ENCODE measurements at places on chromosomes 2 and 18. TPM values are rescaled to one million over a fixed set of nuclear protein-coding genes. Genes with fewer than 3 reads are reported as not detected.

Gene POLR1B
- polyA plus RNA-seq, result 3.7 TPM

- no peak for DNase-seq
Observed at GRCh38 chr2:100317634-100318033, 4.7 kb downstream of the LONRF2 start.

DNA sequence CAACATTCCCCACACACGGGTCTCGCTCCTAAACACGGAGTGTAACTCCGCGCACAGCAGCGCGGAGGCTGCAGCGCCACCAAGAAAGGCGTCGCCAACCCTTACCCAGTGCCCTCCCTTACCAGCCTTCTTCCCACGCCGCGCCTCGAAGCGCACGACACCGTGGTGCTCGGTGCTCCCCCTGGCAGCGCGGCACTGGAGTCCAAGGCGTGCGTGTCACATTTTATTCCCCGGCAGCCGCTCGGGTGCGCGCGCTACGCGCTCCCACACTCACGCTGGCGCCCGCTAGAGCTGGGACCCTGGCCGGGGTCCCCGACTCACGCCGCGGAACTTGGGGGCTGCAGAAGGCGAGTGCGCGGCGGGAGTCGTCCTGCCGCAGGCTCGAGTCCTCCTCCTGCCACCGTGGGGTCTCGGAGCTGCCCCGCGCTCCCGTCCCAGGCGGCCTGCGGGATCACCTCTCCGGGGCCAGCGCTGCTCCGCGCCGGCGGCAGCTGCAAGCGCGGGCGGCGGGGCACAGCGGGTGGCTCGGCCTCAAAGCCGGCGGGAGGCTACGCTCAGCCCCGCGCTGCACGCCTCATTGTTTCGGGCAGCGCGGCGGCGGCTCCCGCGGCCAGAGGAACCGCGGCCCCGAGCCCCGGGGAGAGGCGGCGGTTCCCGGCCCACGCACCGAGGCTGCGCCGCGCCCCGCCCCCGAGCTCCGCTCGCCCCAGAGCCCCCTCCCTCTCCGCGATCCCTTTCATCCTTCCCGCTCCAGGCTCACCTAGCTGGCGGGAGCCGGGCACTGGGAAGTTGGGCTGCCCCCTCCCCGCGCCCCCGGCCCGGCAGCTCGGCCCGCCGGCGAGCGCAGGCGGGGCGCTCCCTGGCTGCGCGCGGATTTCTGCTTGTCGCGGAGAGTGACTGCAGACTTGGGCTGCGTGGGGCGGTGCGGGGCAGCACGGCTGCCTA lies at the start of gene ST6GAL2:
Gene ST6GAL2, minus strand, starts transcription at position 197 of the 945 bp plus-strand sequence. CDS start 42,190 bp downstream, outside the sequence.
- DNase-seq, result no peak

DNA sequence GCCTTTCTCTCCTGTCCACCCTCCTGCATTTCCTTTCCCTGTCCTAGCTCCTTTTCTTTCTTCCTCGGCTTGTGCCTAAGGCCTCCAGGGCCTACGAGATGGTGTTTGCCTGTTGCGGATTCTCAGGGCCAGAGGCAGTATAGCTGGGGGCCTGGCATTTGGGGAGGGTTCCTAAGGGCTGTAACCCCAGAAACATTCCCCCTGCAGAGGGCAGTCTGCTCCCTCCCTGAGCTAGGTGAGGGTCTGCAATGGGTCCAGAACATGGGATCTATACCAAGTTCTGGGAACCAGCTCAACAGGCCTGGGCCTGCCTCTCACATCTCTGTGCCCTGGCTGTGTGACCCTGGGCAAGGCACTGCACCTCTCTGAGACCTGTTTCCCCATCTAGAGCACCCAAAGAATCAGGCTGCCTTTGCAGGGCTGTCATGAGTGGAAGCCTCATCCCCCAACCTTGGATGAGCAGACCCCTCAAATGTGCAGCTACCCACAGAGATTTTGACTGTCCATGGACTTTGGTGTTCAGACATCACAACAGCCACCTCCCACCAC lies 97.5 kb downstream of the GLI2 start:
- DNase-seq, result no peak
